ENCODE measurements at places on chromosomes 12 and 14.

DNA sequence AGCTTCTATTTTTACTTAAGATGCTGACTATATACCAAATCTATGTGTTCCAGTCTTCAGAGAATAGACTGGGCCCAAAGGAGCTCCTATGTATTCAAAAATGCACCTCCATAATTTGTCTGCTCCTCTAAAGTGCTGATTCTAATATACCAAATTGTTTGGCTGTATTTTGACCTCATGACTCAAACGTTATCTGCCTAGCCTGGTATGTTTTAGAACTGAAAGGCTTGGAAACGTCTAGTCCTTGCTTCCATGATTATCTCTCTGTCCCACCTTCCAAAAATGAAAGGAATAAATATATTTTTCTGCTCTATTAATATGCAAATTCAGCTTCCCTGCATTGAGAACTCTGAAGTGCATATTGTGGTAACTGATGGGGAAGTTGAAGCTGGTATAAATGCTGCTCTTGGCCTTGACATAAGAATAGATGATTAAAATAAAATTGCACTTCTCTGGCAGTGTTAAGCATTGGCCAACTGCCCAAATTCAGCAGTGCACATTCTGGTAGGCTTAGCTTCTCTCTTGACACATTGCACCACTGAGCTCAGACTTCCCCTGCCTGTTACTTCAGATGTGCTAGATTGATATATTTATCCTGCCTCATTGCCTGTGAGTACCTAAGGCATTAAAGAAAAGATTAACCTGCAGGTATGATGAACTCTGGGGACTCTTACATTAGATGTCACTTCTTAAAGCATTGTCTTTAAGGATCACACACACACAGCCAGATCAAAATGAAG, 882.3 kb downstream of the RPS29 start:
- DNase-seq, result no peak

DNA sequence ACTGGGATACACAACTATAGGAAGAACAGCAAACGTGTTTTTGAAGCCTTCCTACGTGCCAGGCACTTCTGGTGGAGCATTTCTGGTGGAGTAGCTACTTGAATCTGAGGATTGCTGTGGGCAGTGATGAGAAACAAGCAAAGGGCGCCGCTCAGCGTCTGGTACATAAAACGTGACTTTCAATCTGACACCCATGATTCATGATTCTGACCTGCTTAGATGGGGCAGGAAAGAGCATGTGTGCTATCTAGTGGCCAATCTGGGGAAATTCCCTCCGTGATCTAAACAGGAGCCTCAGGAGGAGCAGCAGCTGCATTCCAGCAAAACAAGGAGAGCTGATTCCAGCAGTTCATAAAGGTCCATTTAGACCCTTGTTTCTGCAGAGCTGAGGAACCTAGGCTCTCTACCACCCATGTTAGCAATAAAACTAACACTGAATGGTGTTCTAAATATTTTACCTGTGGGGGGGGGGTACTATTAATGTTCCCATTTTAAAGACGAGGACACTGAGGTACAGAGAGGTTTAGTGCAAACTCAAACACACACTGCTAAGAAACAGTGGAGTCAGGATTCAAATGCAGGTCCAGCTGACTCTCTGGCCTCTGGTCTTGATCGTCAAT, 37.8 kb downstream of the PAH start:
- DNase-seq, result peak; percentile 86

- DNase-seq, result peak; percentile 6
Observed at GRCh38 chr14:53921027-53921426, 35.6 kb downstream of the BMP4 start.

- DNase-seq, result peak; percentile 55
Observed at GRCh38 chr12:75526655-75527511, 15.5 kb upstream of the KRR1 start.

- DNase-seq, result no peak
Observed at GRCh38 chr12:31019561-31019960, 54.1 kb upstream of the DDX11 start.

DNA sequence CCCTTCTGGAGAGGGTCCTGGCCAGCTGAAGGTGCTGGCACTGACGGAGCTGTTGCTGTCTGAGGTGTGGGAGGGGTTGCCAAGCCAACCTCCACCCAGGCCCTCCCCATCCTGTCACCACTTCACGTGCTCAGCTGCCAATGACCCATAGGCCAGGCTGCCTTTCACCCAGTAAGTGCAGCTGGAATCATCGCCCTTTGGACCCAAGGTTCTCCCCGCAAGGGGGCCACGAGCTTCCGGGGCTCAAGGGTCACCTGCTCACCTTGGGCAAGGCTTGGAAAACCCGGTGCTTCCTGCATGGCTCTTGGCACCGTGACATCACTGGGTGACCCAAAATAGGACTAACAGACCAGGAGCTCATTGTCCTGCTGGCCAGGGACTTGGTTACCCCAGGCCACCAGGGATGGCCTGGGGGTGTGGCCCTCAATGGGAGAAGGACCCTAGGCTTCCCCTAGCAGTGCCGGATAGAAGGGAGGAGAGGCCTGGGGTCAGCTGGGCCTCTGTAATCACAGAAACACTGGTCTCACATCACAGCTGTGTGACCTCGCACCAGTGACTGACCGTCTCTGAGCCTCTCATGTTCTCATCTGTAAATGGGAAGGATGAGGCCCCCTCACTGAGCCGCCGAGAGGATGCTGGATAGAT, 51.3 kb downstream of the CCDC85C start:
- no peak for DNase-seq

DNA sequence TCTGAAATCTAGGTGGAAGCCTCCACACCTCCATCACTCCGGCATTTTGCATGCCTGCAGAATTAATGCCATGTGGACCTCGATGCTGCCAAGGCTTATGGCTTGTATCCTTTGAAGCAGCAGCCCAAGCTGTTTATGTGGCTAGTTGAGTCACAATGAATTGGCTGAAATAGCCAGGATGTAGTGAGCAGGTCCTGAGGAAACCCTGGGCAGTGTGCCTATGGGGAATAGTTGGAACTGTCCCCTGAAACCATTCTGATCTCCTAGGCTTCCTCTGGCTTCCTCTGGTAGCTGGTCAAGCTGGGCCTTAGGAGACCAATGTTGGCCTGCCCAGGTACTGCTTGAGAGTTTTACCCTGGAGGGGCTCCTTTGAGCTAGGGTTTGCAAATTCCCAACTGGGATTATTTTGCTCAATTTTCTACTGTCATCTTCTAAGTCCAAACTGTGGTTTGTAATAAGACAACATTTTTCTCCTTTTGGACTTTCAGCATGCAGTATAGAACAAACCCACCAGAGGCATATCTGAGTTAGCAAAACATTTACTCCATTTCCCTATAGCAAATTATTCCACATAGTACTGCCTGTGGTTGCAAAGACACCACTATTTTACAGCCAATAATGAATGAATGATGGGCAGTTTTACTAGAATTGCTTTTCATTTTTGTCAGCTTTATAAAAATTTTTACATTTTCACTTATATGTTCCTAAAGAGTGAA, 85.1 kb upstream of the AMIGO2 start:
- DNase-seq, result no peak

DNA sequence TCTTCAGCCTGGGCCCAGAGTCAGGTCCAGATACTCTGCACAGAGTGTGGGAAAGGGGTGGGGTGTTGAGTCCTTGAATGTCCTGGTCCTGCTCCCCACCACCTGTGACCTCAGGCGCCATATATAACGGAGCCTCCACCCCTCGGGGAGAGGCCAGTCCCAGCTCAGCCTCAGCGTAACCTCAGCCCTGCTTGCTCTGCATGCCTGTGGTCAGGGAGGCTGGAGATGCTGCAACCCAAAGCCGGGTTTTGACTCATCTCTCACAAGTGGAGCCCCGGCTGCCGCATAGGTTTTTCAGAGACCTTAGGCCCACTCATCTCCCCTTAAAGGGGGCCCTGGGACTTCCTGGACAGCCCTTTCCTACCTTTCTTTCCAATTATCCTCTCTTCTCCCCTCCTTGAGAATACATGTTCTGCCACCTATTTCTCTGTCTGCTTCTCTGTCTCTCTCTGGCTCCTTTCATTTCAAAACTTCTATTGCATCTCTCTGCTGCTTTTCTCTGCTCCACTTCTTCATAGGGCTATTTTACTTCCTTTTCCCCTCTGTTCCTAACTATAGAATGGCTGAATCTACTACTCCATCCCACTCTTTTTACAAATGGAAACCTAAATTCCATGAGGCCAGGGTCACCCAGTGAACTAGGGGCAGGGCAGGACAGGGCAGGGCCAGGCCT, 1.2 kb downstream of the ITGB7 start:
- DNase-seq, result no peak
